Mesenteric fat pad (tissue), 1 donor: ENCODE measurements at places on chromosomes 7 and 10. TPM values are rescaled to one million over a fixed set of nuclear protein-coding genes. Genes with fewer than 3 reads are reported as not detected.

MCM10 gene
- 1.2 TPM for total RNA-seq

ZNF736 gene
- 11.6 TPM for total RNA-seq

HOXA9 gene
- 10.4 TPM for total RNA-seq

CLRN3 gene
- total RNA-seq, result 0.29 TPM

LRMDA gene
- total RNA-seq, result 26.6 TPM

GIMAP2 gene
- total RNA-seq, result 12.5 TPM

CDK14 gene
- 47.2 TPM for total RNA-seq

STEAP1 gene
- 70.0 TPM for total RNA-seq

LDB3 gene
- 1.3 TPM for total RNA-seq

OR13A1 gene
- not detected for total RNA-seq

GRM3 gene
- total RNA-seq, result not detected

GSTO2 gene
- total RNA-seq, result 0.45 TPM

NCOA4 gene
- 138 TPM for total RNA-seq

NCF1 gene
- total RNA-seq, result 8.6 TPM

SPDYE9 gene
- total RNA-seq, result not detected

CYP2C19 gene
- 0.19 TPM for total RNA-seq

CARD11 gene
- 0.42 TPM for total RNA-seq

RBM20 gene
- total RNA-seq, result 4.6 TPM

CD36 gene
- total RNA-seq, result 2,225 TPM

AKR1C2 gene
- 767 TPM for total RNA-seq

SPDYE6 gene
- total RNA-seq, result not detected

FANK1 gene
- 0.42 TPM for total RNA-seq

NANOS1 gene
- total RNA-seq, result 54.3 TPM

SLC37A3 gene
- 45.6 TPM for total RNA-seq

MSS51 gene
- total RNA-seq, result 1.6 TPM

SH2D4B gene
- 0.35 TPM for total RNA-seq

DLG5 gene
- 30.6 TPM for total RNA-seq

ANKRD22 gene
- total RNA-seq, result 0.80 TPM

ANTXRL gene
- total RNA-seq, result not detected
